Activated T-cell treated with anti-CD3 and anti-CD28 coated beads, Interleukin-2, amount 50 U/mL, for 72 hours (primary cell): ENCODE measurements at places on chromosomes 1 and 21.
A peak's percentile ranks its signal among the peaks of the same experiment; 100 is the strongest.

- H3K36me3 ChIP-seq = no peaks in the 10 kb centered on the region
- H3K27me3 ChIP-seq = no peaks in the 10 kb centered on the region
- H3K4me3 ChIP-seq = no peak overlapping the region
- H3K27ac ChIP-seq = no peak overlapping the region
Observed at GRCh38 chr1:7667625-7668218, 103.4 kb upstream of the VAMP3 start.

GRCh38 chr1:66282891-66283621 is 250.9 kb upstream of the SGIP1 start:
- peak overlapping the region; percentile 98 for H3K27ac ChIP-seq
- H3K27me3 ChIP-seq = no peaks in the 10 kb centered on the region
- H3K36me3 ChIP-seq = peaks cover 2% of the 10 kb centered on the region
- DNase-seq = no peak
- peaks cover 80% of the 10 kb centered on the region for H3K4me1 ChIP-seq
- peak overlapping the region; percentile 83 for H3K4me3 ChIP-seq

- H3K4me3 ChIP-seq = no peak overlapping the region
- no peaks in the 10 kb centered on the region for H3K27me3 ChIP-seq
- H3K27ac ChIP-seq = no peak overlapping the region
- no peaks in the 10 kb centered on the region for H3K4me1 ChIP-seq
Observed at GRCh38 chr1:121566346-121566745, 381.6 kb downstream of the SRGAP2C start.

DNA sequence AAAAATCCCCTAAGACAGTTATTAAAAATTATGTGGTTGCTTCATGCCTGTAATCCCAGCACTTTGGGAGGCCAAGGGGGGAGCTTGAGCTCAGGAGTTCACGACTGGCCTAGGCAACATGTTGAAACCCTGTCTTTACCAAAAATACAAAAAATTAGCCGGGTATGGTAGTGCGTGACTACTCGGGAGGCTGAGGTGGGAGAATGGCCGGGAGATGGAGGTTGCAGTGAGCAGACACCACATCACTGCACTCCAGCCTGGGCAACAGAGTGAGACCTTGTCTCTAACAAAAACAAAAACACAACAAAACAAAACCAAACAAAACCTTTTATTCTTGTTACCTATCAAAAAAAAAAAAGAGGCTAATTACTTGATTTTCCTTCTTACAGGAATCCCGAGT is 2.1 kb downstream of the ELK4 start:
- peak overlapping the region; percentile 81 for H3K27ac ChIP-seq
- peaks cover 11% of the 10 kb centered on the region for H3K36me3 ChIP-seq
- peaks cover 49% of the 10 kb centered on the region for H3K4me1 ChIP-seq
- peak overlapping the region; percentile 93 for H3K4me3 ChIP-seq
- no peaks in the 10 kb centered on the region for H3K27me3 ChIP-seq

DNA sequence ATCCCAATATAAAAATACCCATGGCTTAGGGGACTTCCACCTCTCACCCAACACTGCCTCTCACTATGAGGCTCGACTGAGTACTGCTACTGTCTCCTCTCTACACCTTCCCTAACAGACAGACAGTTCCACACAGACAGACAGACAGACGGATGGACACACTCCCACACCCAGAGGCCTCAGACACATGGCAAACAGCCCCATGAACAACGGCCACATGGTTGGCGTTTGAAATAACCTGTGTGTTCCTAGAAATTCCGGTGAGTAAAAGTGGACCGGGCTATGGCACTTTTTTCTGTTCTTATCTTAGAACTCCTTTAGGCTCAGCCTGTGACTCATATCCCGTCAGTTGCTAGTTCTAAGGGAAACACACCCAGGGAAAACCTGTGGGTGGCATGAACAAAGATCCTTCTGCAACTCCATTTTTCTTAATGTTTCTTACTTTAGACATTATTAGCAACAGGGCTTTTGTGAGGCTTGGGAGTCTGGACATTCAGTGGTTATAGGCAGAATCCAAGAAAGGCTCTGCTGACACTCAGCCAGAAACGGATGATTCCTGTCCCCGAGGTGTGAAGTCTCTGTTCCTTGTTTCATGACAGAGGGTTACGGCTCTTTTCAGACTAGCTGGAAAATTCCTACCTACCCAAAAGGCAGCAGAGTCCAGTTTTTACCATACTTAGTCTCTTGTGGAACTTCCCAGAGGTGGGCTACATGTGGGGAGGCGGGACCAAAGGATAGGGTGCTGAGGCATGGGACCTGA is 90.5 kb upstream of the TLR5 start:
- peak overlapping the region; percentile 1 for H3K4me3 ChIP-seq
- H3K27me3 ChIP-seq = no peaks in the 10 kb centered on the region
- DNase-seq = no peak
- H3K27ac ChIP-seq = no peak overlapping the region

GRCh38 chr1:34358636-34359035 is 181.9 kb downstream of the C1orf94 start:
- no peak for DNase-seq
- no peaks in the 10 kb centered on the region for H3K36me3 ChIP-seq
- H3K4me1 ChIP-seq = no peaks in the 10 kb centered on the region
- H3K4me3 ChIP-seq = no peak overlapping the region
- no peak overlapping the region for H3K27ac ChIP-seq
- peaks cover 44% of the 10 kb centered on the region for H3K27me3 ChIP-seq
